Stimulated activated CD4-positive, alpha-beta T cell treated with anti-CD3 and anti-CD28 coated beads, TNF-alpha, amount 100 ng/mL, for 1 hour (primary cell): ENCODE measurements at places on chromosomes 5 and 9.

DNA sequence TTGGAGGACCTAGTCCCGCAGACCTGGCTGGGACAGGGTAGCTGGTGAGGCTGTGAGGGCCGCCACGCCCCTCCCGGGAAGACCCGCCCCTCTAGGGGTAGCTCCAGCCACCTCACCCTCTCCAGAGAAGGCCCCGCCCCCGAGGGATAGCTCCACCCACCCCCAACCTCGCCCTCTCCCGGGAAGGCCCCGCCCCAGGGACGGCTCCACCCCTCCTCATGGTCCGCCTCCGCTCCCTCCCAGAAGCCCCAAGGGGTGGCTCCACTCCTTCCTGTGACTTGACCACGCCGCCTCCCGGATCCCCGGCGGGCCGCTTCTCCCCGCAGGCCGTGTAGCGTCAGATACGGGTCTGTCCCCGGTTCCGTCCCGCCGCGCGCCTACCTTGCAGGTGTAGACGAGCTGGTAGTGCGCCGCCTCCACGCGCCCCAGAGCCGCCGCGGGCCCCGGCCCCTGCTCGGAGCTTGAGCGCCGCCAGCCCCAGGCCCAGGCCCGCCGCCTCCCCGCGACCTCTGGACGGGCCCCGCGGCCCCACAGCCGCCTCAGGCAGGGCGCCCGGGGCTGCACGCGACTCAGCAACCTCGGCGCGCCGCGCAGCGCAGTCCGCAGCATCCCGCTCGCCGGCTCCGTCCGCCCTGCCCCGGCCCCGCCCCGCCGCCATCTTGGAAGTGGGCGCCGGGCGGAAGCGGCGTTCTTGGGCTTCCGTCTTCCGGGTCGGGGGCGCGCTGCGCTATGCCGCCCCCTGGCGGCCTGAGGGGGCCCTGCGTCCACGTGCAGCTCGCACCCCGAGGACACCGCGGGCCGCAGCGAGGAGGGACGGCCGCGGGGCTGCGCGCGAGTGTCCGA is at the start of gene DNLZ:
DNLZ (minus strand) TSS at position 639 of the 843 bp plus-strand sequence; CDS start at position 609, 30 bp downstream.
- peak; percentile 84 for DNase-seq

DNA sequence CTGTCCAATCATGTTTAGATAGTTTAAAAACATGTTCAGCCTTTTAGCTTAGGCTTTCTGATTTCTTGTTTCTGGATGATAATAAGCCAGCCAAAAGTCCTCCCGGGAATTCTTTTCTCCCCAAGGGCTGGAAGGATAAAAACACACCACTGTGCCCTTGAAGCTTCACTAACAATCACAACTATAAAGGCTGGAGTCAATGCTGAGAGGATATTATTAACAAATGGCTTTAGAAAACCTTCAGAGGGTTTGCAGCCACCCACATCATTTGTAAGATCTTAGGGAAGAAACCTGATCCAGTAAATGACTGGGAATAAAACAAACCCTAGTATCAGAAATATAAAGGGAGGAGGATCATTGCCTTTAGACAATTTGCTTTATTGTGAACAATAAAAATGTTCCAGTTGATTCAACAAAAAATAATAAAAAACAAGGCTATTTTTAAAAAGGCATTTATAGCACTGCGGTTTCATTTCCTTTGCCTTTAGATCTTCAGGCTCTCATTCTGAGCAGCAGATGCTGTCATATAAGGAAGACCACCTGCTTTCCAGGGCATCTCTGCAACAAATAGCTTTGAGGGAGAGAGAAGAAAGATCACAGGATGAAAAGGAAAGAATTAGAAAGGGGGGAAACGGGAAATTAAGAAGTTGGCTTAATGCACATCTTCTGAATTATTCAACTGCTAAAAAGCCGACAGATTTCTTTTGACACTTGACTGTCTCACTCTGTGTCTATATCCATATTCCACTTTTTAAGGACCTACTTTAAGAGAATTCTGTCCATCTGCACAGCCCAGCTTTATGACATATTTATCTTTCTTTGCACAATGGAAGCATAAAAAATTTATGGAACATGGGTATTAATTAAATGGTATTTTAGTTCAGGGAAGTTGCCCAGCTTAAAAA is 277.2 kb upstream of the SLC24A2 start:
- no peak for DNase-seq

- DNase-seq = no peak
Observed at GRCh38 chr5:124001036-124001615, 489.1 kb downstream of the CSNK1G3 start.

- no peak for DNase-seq
Observed at GRCh38 chr5:129904102-129904666, at the start of gene CHSY3. CHSY3 (plus strand) TSS chr5:129904465.

GRCh38 chr5:142770650-142771609 is 753 bp downstream of the ARHGAP26 start:
- peak; percentile 29 for DNase-seq

DNA sequence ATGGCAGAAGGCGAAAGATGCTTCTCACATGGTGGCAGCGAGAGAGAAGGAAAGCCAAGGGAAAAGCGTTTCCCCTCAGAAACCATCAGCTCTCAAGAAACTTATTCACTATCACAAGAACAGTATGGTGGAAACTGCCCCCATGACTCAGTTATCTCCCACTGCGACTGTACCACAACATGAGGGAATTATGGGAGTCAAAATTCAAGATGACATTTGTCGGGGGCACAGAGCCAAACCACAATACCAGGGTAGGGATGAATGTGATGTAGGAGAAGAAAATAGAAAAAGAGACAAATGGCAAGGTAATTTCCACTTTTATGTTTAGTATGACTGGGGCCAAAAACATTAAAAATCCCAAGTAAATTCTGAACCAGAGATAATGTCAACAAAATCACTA is 216.8 kb downstream of the TRIM36 start:
- no peak for DNase-seq

DNA sequence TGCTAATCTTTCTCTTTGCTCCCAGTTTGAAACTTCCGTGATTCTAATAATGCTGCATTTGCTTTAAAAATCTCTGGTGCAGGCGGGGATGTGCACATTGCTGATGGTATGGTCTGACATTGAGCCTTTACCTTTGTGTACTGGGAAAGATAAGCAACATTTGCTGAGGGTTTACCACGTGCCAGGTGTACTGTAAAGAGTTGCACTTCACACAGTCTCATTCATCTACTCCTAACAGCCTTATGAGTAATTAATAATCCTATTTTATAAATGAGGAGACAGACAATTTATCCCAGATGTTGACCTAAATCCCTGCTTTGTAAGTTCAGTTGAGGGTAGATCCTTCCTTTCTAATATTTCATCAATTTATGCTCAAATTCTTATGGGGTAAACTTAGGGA is 726 bp upstream of the ADGRV1 start:
- DNase-seq = no peak

DNA sequence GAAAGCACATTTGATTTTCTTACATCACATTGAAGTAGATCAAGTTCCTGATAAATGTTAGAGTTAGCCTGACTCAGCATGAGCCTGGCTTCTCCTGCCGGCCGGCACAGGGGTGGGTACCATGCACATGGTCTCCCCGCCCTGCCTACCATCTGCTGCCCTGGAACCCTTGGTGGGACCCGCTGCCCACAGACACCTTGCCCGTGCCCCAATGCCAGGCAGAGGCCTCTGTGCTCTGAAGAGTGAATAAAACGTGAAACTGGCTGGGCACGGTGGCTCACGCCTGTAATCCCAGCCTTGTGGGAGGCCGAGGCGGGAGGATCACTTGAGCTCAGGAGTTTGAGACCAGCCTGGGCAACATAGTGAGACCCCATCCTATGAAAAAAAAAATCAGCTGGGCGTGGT is 17.3 kb downstream of the EXD3 start:
- no peak for DNase-seq

DNA sequence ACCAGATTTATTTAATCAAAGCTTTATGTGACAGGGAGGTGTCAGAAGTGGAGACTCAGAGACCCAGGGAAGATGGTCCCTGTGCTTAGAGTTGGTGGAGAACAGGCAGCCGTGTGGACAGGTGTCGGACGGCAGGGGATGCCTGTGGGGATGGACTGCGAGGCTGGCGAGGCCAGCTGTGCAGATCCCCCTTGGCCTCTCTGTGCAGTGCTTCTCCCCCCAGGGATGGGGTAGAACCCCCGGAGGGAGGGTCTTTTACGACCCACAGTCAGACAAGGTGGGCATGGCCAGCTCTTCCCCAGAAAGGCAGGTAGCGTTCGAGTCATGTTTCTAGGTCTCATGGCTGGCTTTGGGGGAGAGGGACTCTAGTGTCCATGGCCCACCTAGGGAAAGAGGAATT is 4.7 kb upstream of the SLC2A6 start:
- DNase-seq = no peak

GRCh38 chr5:119322312-119322947 is 33.4 kb upstream of the TNFAIP8 start:
- DNase-seq = no peak

DNA sequence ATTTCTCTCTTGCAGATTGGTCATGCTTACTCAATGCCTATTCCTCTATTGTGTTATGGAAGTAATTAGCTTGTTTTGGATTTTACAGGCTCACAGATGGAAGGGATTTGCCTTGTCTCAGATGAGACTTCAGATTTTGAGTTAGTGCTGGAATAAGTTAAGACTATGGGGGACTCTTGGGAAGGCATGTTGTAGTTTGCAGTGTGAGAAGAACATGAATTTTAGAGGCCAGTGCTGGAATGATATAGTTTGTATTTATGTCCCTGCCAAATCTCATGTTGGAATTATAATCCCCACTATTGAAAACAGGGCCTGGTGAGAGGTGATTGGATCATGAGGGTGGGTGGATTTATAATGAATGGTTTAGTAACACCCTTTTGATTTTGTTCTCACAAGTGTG is 6.1 kb upstream of the TUSC1 start:
- DNase-seq = no peak
